ENCODE measurements at places on chromosomes 5 and 9. TPM values are rescaled to one million over a fixed set of nuclear protein-coding genes. Genes with fewer than 3 reads are reported as not detected.

DNA sequence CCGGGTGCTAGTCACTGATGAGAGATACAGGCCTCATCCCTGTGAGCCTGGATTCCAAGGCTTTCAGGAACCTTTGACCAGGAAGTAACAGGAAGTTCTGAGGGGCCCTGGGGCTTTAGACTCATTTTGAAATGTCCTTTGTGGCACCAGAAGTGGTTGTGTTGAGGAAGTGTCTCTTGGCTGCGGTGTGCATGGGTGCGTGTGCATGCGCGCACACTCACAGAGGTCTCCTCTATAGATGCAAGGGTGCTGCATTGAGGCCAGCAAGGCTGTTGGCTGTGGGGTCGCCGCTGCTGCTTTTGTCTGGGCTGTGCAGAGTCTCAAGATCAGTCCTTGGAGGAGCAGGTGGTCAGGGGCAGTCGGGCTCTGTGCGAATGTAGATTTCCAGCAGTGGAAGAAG, 7.6 kb downstream of the RAB24 start:
- DNase-seq: no peak

GRCh38 chr9:83047839-83048775, 14.8 kb downstream of the RASEF start:
- no peak for DNase-seq

- no peak for DNase-seq
These were observed 89.3 kb downstream of the FEM1C start for GRCh38 chr5:115455301-115455707.

DNA sequence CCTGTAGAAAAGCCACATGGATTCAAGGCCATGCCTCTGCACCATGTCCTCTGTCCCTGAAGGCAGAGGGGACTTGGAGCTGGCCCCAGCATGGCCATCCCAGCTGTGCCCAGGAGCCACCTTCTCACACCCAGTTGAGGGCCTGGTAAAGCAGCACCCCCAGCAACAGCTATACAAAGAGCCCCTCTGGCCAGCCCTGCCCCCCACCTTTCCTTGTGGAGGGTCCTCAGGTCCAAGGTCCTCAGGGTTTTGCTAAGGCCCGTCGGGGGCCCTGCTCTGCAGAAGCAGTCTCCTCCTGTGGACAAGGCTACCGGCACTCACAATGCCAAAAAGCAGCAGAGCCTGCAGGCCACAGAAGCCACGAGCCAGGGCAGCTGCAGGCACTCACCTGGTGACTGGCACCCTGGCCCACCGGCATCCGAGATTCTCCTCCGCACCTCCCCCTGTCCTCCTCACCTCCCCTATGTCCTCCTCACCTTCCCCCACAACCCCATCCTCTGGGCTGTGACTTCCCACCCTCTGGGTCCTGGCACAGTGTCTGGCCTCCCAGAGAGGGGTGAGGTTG, 39.9 kb upstream of the LPCAT1 start:
- no peak for DNase-seq

Gene RIC1
- total RNA-seq: 25.1 TPM

All from progenitor cell of endocrine pancreas (in vitro differentiated cells).